ENCODE measurements at places on chromosomes 13 and 19. TPM values are rescaled to one million over a fixed set of nuclear protein-coding genes. Genes with fewer than 3 reads are reported as not detected.

TMEM272 gene
- polyA plus RNA-seq: 0.28 TPM

CLEC4G gene
- polyA plus RNA-seq: 1.1 TPM

TNFSF9 gene
- 0.62 TPM for polyA plus RNA-seq

FLT1 gene
- polyA plus RNA-seq: 17.2 TPM

RABAC1 gene
- 333 TPM for polyA plus RNA-seq

KIR3DL1 gene
- polyA plus RNA-seq: not detected

OVOL3 gene
- not detected for polyA plus RNA-seq

LILRB4 gene
- polyA plus RNA-seq: 1.8 TPM

CBY2 gene
- not detected for polyA plus RNA-seq

GAPDHS gene
- polyA plus RNA-seq: not detected

DNAAF3 gene
- polyA plus RNA-seq: 5.1 TPM

GAS6 gene
- 135 TPM for polyA plus RNA-seq

C2CD4C gene
- polyA plus RNA-seq: 0.99 TPM

CGB2 gene
- not detected for polyA plus RNA-seq

GRK1 gene
- polyA plus RNA-seq: not detected

RYR1 gene
- polyA plus RNA-seq: 0.69 TPM

FREM2 gene
- polyA plus RNA-seq: 3.6 TPM

RFXAP gene
- 2.3 TPM for polyA plus RNA-seq

ATP13A1 gene
- 30.1 TPM for polyA plus RNA-seq

SSC5D gene
- 2.2 TPM for polyA plus RNA-seq

ERICH4 gene
- 23.1 TPM for polyA plus RNA-seq

ESD gene
- polyA plus RNA-seq: 179 TPM

IFNL1 gene
- not detected for polyA plus RNA-seq

PEAK3 gene
- polyA plus RNA-seq: not detected

C19orf73 gene
- polyA plus RNA-seq: 3.9 TPM

LINGO3 gene
- polyA plus RNA-seq: not detected

TPTE2 gene
- polyA plus RNA-seq: not detected

RFPL4AL1 gene
- not detected for polyA plus RNA-seq

LILRB3 gene
- polyA plus RNA-seq: 1.4 TPM

CD320 gene
- polyA plus RNA-seq: 63.1 TPM

OXGR1 gene
- 3.5 TPM for polyA plus RNA-seq

PRSS57 gene
- not detected for polyA plus RNA-seq

HCN2 gene
- polyA plus RNA-seq: 1.3 TPM

S1PR2 gene
- 1.5 TPM for polyA plus RNA-seq

SBK2 gene
- polyA plus RNA-seq: not detected

KHSRP gene
- 52.9 TPM for polyA plus RNA-seq
